ENCODE measurements at places on chromosomes 7 and 10.

DNA sequence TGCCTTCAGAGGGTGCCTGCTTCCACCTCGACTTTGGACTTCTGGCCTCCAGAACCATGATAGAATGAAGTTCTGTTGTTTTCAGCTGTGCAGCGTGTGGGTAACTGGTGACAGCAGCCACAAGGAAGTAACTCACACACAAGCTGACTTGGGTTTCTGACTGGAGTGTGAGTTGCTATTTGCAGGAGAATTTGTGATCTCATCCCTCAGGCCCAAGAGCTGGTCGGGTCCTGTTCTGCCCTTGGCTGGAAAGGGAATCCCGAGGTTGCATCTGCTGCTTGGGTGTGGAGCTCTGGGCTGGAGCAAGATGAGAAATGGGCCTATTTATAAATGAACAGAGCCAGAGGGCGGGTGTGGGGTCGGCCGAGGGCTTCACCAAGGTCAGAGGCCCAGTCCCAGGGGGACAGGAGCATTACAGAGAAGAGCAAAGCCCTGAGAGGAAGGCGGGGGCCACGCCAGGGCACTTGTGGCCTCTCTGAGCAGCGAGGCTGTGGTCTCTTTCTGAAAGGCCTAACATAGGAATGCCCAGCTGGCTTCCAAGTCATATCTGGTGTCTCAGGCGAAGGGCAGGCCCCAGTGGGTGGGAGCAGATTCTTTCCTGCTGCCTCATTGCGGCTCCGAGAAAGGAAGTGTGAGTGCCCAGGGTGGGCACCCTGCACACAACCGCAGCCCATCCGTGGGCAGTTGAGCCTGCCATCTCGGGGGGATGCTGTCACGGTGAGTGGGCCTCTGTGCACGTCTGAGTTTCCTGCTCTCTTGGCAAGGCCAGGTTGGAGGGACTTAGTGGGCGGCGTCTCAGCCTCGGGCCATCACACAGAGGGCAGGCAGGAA lies 26.5 kb upstream of the C10orf71 start:
- no peak for DNase-seq

- no peak for DNase-seq
Measured at GRCh38 chr10:56351909-56352630, 9.0 kb downstream of the ZWINT start.

DNA sequence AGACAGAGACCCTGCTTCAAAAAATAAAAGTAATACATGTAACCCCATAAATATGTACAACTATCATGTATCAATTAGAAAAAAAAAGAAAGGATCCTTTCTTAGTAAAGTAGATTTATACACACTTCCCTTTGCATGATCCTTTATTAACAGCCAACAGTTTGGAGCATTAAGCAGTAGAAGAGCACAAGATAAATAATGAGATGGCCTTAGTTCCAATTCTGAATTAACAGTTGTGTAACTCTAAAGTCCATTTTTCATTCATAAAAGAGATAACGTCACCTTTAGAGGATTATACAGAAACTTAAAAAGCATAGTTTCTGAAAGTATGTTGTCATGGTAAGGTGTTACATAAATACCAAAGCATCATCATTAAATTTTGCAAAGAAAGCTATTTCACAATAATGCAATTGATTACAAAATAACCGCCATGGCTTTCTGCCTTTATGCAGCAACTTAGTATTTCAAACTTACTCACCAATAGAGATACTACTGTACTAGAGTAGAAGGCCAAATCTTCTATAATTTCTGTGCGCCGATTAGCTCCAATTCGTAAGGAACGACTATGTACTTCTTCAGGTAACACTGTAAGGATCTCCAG lies 40.3 kb downstream of the TNPO3 start:
- no peak for DNase-seq

GRCh38 chr10:12833451-12833850 lies 168.1 kb downstream of the CCDC3 start:
- DNase-seq: no peak

- peak; percentile 29 for DNase-seq
Measured at GRCh38 chr7:142711746-142712616, 37.3 kb upstream of the PRSS1 start.

DNA sequence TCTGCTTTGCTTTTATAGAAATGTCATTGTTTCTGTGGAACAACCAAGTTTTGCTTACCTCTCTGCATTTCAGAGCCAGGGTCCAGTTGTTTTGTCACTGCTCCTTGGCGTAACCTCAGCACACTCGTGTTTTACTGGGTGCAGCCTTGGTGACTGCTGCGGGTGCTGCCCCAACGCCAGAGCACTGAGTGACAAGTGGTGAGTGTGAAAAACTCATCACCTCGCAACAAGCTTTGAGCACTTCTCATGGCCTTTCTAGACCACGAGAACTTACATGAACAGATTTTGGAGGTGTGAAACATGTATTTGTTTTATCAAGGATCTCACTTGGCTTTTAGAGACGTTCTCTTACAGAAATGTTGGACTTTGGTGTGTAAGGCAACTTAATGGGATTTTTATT lies 31.0 kb downstream of the GLRX3 start:
- DNase-seq: no peak

- DNase-seq: no peak
Measured at GRCh38 chr7:80929619-80930018, 10.8 kb upstream of the SEMA3C start.

DNA sequence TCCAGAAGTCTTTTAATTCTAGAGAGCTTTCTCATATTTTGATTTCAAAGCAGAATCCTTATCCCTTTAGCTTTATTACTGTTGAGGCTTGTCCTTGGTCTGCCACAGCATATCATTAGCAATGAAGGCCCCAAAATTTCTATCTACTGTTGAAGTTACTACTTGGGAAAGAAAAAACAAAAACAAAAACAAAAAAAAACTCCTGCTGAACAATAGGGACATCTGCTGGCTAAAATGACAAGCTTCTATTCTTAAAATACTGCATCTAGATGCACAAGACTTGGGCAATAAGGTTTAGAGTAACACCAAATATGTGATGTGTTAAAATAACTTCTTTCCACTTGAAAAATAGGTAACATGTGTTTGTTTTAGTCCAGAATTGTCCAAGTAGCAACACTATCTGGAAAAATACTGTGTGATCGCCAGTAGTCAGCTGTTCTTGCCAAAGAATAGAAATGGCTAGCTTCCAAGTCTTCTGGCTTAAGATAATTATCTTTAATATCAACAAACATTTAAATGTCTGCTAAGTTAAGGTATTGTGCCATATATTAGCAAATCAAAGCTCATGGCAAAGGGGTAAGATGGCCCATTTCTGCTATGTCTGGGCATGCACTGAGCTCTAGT lies 3.8 kb upstream of the DMTF1 start:
- no peak for DNase-seq

- DNase-seq: no peak
Measured at GRCh38 chr10:34861293-34862021, 46.4 kb upstream of the PARD3 start.

DNA sequence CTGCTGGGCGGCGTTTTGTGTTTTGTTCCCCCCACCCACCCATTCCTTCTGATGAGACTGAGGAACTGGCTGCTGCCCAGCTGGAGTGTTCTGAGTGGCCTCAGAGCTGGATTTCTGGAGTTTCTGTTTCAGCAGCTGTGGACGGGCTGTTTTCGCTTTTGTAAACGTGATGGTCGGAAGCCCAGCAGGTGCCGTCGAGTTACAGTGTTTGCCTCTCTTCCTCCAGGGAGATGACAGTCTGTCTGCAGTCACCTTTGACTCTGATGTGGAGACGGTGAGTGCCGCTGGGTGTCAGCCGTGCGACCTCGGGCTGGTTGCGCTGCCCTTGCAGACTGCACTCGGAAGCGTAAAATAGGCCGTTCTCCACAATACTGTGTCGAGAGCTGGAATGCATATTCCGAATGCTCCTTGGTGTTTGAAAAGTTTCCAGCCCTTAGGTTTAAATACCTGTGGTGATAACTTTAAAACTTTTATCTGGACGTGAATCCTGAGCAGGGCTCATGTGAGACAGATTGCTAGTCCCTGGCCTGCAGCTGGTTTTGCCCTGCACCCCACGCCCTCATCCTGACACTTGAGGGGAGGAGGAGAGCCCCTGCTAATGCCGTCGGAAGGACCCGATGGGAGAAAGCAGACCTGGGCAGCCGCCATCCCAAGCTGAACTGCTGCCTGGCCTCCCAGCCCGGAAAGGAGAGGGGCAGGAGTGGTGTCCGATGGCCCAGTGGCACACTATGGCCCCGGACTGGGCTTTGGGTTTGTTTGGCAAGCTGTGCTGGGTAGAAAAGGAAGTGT lies 8.3 kb downstream of the IQCE start:
- DNase-seq: no peak

DNA sequence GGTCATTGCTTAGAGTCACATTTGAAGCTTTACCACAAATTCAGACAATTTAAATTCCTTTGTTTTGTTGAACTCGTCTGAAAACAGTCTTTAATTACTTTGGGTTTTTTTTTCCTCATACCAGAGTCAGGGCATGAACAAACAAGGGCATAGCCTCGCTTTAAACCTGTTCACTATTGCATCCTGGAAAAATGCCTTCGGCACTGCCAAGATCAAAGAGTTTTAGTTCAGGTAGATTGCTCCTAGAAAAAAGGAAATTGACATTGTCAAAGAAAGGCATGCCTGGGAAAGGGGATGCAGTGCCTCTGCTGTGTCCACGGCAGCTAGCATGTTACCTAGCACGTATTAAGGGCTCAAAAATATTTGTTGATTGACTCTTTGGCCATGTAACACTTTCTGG lies 235.1 kb downstream of the ARHGAP21 start:
- DNase-seq: no peak
